BJ (cell line): ENCODE measurements at places on chromosomes 3 and 15.

DNA sequence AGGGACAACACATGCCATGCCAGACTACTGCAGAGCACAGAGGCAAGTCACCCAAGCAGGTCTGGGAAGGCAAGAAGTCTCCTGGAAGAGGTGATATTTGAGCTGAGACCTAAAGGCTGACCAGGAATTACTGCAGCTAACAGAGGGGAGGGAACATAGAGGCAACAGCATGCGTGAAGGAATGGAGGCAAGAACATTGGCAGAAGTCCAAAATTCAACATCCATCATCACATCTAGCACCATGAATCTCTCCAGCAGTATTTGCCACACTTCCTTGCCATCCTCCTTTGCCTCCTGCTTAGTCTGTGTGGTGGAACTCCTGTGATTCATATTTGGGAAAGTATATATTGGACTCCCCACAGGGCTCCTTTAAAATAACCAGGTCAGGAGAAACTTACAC is 870 bp upstream of the TSEN2 start:
- DNase-seq = no peak

- DNase-seq = no peak
Observed at GRCh38 chr15:42461261-42461660, 29.7 kb downstream of the ZNF106 start.

DNA sequence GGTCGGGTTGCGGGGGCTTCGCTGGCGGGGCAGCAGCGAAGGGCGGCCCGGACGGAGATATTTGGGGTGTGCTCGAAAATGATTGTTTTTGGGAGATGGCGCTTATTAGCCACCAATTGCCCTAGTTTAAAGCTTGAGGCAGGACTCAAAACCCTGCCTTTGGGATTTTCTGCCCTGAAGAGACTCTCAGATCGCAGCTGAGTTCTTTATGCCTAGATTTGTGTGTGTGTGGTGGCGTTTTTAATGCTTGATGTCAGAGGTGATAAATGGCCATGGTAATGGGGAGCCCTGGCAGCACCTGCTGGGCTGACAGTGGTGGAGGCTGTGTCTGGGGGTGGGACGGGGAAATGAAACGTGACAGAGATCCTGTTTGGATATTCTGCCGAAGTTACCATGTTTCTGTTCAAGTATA is 604 bp downstream of the KCTD6 start:
- no peak for DNase-seq

- no peak for DNase-seq
Observed at GRCh38 chr15:87591582-87591981, 665.0 kb downstream of the NTRK3 start.

GRCh38 chr15:71011503-71012155 is 103.6 kb upstream of the THSD4 start:
- DNase-seq = peak; percentile 22

GRCh38 chr15:50945725-50946124 is 37.2 kb downstream of the AP4E1 start:
- DNase-seq = no peak

DNA sequence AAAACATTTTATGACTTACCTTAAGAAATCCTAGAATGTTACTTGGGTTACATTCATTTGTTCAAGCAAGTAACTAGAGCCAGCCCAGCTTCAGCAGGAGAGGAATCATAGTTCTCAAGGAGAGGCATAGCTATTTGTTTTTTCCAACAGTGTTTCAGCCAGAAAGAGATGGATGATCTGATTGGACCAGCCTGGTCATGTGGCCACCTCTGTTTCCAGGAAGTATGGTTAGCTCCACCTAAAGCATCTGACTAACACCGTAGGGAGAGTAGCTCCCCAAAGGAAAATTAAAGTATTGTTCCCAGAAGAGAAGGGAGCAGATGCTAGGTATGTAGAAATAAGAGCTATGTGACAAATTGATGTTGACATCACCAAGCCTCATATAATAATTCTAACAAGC is 417.1 kb downstream of the TAFA4 start:
- DNase-seq = no peak

GRCh38 chr3:37703626-37704025 is 158.1 kb upstream of the CTDSPL start:
- no peak for DNase-seq

GRCh38 chr3:29514912-29515311 is 234.0 kb downstream of the RBMS3 start:
- no peak for DNase-seq

GRCh38 chr3:61600195-61600594 is 38.8 kb downstream of the PTPRG start:
- DNase-seq = no peak

- DNase-seq = no peak
Observed at GRCh38 chr15:31453558-31454318, 127.1 kb downstream of the KLF13 start.

DNA sequence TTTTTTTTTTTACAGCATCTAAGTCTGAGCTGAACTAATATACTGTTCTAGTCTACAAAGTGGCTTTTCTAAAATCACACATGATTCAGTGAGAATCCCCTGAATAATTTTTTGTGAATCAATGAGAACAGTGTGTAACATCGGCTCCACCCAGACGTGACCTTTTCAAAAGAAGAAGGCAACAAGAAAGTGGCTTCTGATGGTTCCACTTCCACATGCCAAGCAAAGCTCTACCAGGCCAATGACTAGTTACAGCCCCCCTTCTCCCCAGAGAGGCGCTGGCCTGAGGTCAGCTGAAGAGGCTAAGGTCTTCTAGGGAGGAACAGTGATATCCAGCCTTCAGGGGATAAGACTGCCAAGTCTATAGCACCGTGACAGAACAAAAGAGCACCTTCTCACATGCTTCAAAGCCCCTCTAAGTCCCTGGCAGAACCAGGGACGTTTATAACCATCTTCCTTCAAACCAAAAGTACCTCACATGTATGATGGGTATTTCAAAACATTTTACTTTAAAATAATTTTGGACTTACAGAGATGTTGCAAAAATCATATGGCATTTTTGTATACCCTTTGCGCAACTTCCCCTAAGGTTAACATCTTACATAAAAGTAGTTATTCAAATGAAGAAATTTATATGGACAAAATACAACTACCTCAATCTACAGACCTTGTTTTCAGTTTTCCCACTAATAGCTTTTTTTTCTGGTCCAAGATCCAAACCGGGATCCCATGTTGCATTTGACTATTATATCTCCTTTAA is 177.9 kb downstream of the OSBPL10 start:
- no peak for DNase-seq

- no peak for DNase-seq
Observed at GRCh38 chr3:114557791-114558190, 264.0 kb downstream of the TIGIT start.

- no peak for DNase-seq
Observed at GRCh38 chr15:94099574-94099960, 131.8 kb upstream of the MCTP2 start.

DNA sequence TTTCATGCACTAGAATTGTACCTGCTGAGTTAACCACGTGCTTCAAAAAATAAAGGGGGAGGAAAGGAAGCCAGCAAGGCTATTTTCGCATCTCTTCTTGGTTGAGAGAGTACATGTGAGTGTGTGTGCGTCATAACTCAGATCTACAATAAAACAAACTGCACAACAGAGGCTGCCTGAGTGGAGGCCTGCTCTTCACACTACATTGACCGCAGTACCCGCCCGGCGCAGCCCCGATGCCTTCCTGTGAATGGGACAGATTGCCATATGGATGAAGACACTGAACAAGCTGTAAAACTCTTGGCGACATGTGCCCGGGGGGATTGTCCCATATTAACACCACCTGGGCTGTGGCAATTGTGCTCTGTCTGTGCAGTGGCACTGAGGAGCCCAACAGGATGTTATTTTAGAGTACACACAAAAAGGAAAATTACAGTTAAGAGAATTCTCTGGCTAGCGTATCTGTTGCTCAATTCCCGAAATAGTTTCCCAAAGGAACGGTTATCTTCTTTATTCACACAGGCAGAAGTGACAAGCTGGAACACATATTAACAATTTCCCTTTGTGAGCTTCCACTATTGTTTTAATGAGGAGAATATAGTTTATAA is 551.5 kb downstream of the FOXP1 start:
- no peak for DNase-seq

DNA sequence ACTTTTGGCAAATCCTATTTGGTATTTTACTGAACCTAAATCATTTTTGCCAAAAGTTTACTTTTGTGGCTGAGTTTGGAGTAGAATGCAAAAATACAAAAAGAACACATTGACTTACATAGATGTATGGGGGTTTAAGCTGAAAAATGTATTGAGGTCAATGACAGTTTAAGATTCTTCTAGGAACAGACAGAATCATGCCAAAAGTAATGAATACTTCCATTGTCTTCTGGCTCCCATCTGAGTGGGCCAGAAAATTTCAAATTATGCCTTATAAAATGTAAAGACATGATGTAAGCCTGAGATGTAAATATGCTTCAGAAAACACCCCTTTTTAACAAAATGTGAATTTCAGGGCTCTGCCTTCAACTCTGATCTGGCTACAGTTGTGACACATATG is 375.1 kb upstream of the DPH6 start:
- no peak for DNase-seq

- DNase-seq = no peak
Observed at GRCh38 chr3:50486219-50486888, 17.1 kb downstream of the CACNA2D2 start.

- DNase-seq = no peak
Observed at GRCh38 chr3:167742338-167742737, 6.8 kb downstream of the SERPINI1 start.

DNA sequence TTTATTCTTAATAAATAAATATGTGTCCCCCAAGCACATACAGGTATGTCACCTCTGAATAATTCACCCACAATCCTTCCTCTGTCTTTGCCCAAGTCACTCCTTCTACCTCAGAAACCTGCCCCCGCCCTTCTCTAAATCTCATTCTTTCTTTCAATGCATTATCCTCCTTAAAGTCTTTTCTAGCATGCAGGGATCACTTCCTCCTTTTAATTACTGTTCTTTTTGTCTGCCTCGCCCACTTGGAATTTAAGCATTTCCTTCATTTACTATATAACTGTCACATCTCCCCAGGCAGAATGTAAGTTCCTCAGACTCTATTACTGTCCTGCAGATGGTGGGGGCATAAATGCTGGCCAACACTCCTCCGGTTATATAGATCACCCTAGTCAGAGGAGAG is 7.8 kb downstream of the CCDC80 start:
- no peak for DNase-seq

GRCh38 chr3:134013280-134013679 is 16.4 kb downstream of the SLCO2A1 start:
- DNase-seq = no peak

GRCh38 chr15:55277116-55277564 is 12.5 kb downstream of the RAB27A start:
- no peak for DNase-seq

DNA sequence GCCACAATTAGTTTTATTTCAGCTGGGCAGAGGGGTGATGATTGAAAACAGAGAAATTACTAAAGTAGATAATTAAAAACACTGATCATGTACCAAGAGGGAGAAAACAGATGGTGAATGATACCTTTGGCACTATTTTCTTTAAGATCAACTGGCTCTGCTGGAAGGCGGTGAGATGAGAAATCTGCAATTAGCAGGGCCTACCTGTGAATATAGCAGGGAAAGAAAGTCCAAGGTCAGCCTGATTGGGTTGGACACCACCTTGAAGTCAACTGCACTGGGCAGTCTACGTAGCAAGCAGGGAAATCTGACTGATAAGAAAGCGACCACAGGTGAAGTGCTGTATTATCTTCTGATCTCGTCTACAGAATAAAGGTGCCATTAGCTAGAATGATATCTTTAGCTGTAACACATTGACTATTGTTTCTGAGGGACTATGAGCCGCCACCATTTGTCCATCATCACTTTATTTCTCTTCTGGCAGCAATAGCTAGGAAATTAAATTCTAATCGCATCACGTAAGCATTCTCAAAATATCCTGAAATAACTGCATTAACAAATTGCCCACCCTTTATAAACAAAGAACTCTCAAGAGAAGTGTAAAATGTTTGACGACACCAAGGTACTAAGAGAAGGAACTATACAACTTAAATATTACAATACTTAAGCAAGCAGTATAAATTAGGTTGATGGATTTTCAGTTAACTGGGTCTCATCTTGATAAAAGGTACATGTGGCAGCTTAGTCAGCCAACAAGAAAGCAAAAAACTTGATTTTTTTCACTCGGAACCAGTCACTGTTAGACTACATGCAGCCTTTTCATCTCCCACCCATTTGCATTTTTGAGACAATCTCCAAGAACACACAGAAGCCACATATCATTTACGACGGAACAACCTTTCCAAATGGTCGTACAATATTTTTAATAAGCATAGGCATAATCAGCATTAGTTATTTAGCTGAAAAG is 1.3 kb downstream of the NEDD4 start:
- DNase-seq = no peak

DNA sequence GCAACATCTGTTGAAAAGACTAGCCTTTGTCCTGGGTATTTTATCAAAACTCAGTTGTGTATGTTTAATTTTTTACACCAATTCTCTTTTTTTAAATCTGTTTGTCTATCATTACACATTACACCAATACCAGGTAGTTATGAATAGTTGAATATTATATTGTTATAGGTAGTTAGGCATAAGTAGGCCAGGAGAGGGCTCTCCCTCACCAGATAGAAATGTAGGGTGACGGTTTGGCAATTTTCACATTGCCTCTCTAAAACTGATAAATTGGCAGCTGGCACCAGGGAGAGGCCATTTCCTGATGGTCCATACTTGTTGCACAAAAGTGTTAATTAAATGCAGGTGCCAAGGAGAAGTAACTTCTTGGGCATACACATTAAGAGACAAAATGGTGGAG is 483.1 kb upstream of the EPHA6 start:
- no peak for DNase-seq

- DNase-seq = no peak
Observed at GRCh38 chr15:91202510-91203102, 102.5 kb downstream of the SV2B start.

DNA sequence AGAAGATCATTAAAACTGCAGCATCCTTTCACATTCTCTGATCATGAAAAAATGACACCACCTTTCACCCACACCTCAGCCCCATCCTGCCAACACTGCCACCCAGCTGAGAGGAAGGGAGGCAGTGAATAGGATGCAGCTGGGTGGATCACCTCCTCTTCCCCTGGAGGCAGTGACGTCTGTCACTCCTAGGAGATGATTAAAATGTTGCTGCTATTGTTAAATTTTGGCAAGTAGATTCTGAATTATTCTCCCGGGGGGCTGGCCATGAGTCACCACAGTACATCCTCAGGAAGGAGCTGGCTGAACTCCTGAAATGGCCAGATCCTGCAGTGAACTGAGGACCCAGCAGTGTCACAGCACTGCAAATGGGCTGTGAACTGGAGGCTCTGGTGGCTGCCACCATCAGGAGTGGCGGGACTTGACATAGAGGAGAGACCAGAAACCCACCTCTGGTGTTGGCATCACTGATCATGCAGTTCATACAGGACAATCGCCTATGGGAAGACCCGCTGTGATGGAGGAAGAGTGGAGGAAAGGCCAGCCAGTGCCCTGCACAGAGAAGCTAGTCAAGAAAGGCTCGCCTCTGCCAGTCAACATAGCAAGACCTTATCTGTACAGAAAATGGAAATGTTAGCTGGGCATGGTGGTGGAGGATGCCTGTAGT is 199.1 kb downstream of the FAM43A start:
- DNase-seq = no peak

- no peak for DNase-seq
Observed at GRCh38 chr3:5026046-5026362, 46.8 kb downstream of the BHLHE40 start.

- no peak for DNase-seq
Observed at GRCh38 chr15:31488437-31489204, 162.0 kb downstream of the KLF13 start.
